ENCODE measurements at places on chromosomes 2 and 18.

DNA sequence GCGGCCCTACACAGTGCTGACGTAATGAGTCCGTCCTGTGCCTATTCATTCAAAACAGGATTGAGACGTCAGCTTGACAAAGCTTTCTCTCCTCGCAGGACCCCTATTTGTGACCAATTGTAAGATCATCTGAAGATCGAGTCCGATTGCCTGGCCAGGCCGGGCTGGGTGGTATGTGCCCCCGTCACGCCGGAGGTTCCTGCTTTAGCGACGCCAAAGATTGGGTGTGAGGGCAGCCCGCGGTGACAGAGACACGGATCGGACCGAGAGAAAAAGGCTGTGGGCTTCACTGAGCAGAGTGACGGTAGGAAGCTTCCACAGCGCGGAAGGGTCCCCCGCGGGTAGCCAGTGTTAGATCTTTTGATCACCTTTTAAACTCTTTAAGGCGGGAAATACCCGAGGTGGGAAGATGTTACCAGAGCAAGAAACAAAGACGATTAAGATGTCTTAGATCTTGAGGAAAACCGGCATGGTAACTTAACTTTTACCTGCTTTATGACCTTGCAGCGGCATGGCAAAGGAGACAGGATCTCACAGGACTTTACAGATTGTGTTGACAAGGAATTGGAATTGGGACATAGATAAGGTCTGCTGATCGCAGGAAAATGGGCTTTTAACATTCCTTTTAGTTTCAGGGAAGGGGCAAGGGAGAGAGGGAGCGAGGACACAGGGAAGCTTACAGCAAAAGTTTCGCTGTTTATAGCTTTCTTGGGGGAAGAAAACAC lies 220.0 kb downstream of the METTL4 start:
- DNase-seq, result no peak

DNA sequence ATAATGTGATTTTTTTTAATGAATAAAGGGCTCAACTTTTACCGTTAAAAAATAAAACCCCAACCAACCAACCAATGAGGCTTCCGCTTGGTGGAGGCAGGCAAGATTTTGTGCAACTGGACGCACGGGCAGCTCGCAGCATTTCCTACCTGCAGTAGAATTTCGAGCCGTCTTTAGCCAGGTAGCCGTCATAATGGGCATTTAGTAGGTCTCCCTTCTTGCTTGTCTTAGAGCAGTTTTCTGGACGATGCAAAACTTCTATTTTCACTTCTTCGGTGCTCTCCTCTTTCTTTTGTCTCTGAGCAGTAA lies 316 bp downstream of the FKBP7 start:
- DNase-seq, result no peak

DNA sequence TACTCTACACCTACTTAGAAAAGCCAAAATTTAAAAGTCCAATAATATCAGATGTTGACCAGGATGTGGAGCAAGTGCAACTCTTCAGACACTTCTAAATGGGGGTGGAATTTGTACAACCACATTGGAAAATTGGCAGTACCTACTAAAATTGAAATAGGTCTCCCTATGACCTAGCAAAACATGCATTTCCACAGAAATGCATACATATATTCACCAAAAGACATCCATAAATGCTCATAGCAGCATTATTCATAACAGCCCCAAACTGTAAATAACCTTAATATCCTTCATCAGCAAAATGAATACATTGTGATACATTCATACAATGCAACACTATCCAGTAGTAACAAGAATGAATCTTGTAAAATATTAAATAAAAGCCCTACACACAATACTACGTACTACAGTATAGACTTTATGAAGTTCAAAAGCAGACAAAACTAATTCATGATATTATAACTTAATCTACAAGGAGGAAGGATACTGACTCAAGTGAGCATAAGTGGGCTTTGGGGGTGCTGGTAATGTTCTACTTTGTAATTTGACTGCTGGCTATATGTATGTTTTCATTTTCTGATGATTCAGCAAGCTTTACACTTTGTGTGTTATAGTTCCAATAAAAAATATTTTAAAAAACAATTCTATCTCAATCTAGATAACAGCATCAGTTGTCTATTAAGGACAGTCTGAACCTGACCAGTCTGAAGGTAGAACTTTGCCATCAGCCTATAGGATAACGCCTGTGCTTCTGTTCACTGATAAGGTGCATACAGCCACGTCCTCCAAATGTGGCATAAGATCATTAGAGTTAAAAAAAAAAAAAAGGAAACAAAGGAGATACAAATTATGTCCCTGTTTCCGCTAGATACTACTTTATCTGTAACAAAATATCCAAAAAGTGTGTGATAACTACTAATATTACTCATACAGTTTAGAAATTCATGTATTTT lies 6.6 kb upstream of the TNFRSF11A start:
- no peak for DNase-seq

GRCh38 chr18:38575648-38576047 lies 1010.0 kb upstream of the CELF4 start:
- no peak for DNase-seq

DNA sequence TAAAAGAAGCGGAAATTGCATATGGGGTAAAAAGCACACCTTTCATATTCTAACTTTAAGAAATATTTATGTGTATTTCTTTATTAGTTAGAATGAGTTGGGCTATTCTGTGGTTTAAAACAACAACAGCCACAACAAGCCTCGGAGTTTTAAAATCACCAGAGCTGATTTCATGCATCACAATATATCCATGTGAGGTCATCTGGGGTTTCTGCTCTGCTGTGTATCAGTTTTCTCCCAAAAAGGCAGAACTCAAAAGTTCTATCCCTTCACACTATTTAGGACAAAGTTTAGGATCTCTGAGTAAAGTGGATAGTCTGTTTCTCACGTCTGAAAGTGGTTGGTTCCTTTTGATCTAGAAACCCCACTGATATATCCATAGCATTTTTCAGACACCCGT lies 601.5 kb upstream of the GCFC2 start:
- no peak for DNase-seq

DNA sequence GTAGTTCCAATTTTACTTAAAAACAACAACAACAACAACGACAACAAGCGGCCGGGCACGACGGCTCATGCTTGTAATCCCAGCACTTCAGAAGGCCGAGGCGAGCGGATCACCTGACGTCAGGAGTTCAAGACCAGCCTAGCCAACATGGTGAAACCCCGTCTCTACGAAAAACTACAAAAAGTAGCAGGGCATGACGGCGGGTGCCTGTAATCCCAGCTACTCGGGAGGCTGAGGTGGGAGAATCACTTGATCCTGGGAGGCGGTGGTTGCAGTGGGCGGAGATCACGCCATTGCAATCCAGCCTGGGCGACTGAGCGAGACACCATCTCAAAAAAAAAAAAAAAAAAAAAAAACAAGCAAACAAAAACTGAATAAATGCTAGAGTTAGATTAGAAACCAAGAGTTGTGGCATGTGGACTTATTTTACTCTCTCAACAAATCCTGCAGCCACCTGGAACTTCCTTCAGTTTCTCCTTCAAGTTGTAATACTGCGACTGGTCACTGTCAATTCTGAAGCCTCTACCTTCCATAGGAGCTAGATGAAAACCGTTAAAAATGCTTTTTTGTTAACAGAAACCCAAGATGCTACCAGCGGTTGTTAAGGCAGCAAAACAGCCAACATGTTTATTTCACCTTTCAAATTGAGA lies 1.3 kb downstream of the ATP5F1A start:
- DNase-seq, result no peak

DNA sequence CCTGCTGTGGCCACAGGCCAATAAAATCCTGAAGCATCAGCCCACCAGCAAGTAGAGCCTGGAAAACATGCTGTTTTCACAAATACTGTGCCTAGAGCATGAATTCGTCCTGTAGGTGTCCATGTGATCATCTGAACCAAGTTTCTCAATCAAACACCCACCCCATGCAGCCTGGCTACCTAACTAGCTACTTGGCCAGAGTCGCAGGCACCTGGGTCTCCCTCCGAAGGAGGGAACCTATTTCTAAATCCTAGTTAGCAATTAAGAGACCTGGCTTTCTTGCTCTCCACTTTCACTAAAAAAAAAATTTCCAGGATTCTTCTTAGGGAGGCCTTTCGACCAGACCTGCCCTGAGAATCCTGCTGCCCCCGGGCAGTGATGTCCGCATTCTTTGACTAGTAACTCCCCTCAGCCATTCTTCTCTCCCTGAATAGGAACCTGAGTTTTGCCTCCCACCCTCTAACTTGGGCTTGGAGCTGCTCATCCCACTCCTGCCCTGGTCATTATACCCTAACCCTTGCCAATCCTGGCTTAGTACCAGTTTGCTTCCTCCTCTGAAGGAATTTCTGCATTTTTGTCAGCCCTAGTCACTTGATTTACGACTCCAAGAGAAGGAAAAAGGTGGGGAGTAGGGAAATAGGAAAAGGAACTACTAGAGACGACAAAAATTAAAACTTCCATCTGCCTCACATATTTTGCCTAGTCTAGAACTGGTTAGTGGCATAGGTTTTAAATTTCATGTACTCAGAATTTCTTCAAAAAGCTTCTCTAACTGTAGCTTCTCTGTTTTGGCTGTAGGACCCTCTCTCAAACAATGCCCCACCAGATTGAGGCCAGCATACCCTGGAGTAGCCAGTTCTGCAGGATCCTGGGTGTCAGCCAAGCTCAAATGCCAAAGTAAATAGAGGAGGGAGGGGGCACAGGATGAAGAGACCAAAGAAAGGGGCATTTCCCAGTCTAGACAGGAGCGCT lies 25.4 kb upstream of the TANK start:
- DNase-seq, result no peak

- DNase-seq, result no peak
These were observed 41.2 kb downstream of the TAF1B start for GRCh38 chr2:9884436-9884835.

GRCh38 chr2:130818809-130819208 lies 17.9 kb upstream of the ARHGEF4 start:
- DNase-seq, result no peak

DNA sequence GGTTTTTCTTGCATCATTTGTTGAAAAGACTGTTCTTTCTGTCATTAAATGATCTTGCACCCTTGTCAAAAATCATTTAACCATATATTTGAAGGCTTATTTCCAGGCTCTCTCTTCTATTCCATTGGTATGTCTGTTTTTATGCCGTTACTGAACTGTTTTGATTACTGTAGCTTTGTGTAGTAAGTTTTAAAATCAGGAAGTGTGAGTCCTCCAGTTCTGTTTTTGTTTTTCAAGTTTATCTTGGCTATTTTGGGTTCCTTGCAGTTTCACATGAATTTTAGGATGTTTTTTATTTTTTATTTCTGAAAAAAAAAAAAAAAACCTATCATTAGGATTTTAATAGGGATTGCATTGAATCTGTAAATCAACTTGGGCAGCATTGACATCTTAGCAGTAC lies 39.0 kb downstream of the SLC39A10 start:
- no peak for DNase-seq

GRCh38 chr18:37836071-37836970 lies 270.7 kb upstream of the CELF4 start:
- no peak for DNase-seq

DNA sequence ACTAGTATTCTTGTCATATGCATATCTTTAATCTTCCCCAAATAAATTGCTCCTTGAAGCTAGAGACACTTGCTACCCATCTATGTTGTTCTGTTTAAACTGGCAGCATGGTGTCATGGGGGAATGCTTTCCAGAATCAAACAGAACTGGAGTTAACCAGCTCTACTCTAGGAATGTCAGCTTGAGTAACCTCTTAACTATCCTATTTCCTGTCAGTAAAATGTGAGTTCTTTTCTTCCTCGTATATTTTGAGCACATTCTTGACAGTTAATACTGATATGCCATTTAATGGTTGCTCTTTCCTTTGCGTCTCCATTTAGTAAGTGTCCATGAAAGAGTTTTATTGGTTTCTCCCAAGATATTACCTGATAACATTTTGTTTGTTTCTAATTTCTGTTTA lies 23.0 kb downstream of the CNTNAP5 start:
- DNase-seq, result no peak

DNA sequence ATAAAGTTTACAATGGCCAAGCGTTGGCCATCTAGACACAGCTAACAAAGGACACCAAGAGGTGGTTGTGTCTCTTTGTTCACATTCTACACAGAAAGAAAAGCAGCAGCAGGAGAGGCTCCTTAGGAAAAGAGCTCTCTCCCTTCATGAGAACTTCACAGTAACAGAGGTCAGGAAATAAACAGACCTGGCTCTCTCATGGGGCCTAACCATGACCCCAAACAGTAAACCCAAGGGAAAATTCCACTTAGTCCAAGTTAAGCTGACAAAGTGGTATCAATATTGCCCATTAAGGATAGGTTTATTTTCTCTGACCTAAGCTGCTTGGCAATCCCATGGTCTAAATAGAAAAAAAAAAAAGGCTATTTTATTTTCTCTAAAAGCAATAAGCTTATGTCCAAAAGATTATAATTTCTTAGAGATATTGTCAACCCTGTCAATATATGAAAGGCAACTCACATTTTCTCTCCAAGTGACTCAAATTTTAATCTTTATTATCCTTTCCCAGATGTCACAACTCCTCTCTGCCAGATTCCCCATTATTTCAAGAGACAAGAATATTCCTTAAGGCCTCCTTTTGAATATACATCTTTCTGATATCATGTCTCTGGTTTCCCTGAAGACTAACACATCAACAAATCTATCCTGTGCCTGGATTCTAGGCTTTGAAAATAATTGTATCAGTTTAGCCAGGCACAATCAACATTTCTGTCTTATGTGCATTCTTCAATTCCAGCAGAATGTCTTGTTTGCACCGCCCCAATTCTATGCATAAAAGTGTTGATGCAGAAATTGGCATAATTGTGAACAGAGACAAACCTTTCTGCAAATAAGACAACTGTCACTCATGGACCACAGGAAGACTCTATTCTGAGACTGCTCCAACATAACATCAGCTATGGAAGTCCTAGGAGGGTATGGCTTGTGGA lies 91.1 kb downstream of the UPP2 start:
- DNase-seq, result no peak

DNA sequence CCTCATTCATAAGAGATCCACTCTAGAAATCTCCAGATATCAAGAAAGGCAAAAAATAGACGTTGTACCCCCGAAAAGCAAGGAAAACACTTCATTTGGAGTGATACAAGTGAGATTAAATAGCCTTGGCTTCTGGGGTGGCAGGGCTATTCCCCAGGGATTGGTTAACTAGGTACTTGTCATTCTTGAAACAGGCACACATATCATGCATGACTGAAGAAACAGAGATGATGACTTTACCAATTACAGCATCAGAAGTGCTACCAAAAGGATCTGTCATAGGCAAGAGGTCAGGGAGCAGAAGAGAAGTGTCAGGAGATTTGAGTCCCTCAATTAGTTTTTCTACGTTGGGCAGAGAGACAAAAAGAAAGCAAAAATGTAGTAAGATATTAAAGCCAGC lies 45.2 kb upstream of the NFU1 start:
- no peak for DNase-seq

DNA sequence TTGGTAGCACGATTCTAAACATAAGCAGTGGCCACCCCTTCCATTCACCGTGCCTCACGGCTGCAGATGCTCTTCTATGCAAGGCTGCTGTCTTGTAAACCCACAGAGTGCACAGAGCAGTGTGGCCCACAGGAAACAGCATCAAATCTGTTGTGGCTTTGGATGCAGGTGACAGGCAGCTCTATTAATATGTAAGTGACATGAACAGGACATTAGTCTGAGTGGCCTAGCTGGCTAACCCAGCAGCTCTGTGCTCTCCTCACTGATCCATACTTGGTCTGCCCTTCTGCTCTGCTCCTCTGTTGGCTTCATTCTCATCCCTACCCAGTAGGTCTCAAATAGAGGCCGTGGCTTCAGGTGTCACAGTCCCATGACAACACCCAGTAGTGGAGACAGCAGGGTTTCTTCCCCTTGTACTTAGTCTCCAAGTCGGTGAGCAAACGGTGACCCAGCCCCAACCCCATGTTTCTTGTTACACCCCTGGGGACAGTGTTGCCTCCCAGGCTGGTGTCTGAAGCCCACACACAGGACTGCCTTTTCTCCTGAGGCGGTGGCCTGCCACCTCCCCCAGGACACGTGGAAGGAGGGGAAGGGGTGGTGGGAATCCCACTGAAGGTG lies 5.8 kb downstream of the SH3RF3 start:
- DNase-seq, result no peak
